ENCODE measurements at places on chromosomes 12 and 14.

DNA sequence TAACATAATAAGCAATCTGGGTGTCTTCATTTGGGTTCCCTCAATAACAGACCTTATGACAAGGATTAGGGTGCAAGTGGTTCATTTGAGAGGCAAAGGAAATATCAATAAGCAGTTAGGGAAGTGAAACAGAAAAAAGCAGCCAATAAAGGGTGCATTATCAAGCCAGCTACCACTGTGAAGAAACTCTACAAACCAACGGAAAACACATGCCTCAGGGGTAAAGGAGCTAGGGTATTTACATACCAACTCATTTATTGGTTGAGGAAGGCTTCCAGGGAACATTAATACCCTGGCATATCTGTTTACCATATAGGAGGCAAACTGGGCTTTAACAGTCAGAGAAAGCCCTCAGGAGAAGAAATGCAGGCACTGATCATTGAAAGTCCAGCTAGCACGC lies 22.7 kb upstream of the IFNG-AS1 start:
- no peak overlapping the region for H3K4me3 ChIP-seq
- H3K27me3 ChIP-seq = no peaks in the 10 kb centered on the region
- no peaks in the 10 kb centered on the region for H3K36me3 ChIP-seq
- no peak overlapping the region for H3K27ac ChIP-seq
- DNase-seq = no peak
- H3K4me1 ChIP-seq = no peaks in the 10 kb centered on the region

DNA sequence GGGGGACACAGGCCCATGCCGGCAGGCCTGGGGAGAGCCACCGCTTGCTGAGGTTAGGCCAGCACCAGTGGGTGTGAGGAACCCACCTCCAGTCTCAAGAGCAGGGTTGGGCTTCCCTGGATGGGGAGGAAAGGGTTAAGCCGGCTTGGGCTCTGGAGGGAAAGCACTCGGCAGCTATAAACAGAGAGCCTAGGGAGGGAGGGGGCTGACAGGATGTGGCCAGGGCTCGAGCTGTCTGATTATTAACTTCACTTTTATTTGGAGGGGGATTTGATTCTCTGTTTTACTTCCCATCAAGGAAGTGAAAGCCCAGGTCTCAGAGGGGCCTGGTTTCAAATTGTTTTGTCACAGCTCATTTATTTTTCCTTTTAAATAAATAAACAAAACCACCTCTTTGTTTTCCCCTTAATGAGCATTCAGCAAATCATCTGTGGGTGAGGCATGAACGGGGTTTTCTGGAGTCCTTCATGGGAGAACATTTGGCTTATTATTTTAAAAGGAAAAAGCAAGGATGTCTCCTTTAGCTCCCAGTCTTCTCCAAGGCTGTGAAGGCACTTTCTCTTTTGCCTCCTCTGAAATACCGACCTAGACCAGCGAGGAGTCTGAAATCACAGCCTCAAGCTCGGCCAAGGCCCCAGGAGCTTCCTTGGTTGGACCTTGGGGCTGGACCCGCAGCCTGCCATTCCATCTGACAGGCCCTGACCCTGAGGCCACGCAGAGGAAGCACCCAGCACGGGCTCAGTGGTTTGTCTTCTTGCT lies 21.9 kb upstream of the ZFP36L1 start:
- DNase-seq = peak; percentile 85

GRCh38 chr12:113852695-113853490 lies 113.2 kb downstream of the RBM19 start:
- H3K27ac ChIP-seq = no peak overlapping the region
- no peaks in the 10 kb centered on the region for H3K4me1 ChIP-seq
- no peak for DNase-seq
- no peaks in the 10 kb centered on the region for H3K27me3 ChIP-seq
- no peak overlapping the region for H3K4me3 ChIP-seq
- no peaks in the 10 kb centered on the region for H3K36me3 ChIP-seq

DNA sequence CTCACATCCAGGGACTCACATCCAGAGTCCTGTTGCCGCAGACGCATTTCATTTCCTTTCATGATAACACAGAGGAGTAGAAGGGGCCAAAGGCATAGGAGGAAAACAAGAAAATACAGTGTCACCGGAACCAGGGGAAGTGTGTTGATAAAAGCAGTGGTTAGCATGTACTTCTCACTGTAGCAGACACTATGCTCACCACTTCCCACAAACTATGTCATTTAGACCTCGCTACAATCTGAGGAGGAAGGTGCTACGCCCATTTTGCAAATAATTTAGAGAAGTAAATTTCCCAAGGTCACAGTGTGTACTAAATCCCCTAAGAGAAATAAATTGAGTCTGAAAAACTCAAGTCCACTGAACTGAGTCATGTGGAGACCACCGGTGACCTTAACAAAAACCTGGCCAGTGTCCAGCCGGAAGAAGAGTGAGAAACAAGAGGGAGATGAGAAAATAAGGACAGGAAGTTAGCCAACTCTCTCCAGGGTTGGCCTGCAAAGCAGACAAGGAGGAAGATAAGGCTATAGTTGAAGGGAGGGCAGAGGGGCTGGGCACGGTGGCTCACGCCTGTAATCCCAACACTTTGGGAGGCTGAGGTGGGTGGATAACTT lies 25.8 kb upstream of the TMCC3 start:
- H3K4me1 ChIP-seq = peaks cover 49% of the 10 kb centered on the region
- no peak for DNase-seq
- no peaks in the 10 kb centered on the region for H3K36me3 ChIP-seq
- no peaks in the 10 kb centered on the region for H3K27me3 ChIP-seq

DNA sequence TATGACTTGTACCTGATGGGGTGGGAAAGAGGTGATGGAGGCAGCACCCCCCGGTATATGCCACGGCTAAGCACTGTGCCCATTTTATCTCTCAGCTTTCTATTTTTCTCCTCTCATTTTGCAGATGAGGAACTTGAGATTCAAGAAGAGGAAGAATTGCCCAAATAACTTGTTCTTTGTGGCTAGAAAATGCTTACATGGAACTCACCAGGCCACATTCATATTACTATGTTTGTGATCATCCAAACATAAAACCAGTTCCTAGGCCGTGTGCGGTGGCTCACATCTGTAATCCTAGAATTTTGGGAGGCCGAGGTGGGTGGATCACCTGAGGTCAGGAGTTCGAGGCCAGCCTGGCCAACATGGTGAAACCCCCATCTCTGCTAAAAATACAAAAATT lies 14.5 kb upstream of the PSMD9 start:
- no peaks in the 10 kb centered on the region for H3K36me3 ChIP-seq
- no peak for DNase-seq

DNA sequence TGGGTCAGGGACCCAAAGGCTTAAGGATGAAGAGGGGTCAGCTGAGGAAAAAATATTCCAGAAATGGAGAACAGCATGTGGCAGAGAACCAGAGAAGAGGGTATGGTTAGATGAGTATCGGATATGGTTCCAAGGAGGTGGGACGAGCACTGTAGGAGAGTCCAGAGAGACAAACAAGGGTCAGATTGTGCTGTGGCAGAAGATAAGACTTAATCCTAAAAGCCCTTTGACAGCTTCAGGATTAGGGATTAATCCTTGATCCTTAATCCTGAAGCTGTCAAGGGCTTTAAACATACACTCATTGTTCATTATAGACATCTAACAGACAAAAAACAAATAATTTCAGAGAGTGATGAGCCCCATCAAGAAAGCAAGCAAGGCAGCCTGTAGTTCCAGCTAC lies 124.0 kb downstream of the SPTSSA start:
- H3K36me3 ChIP-seq = no peaks in the 10 kb centered on the region
- H3K27me3 ChIP-seq = no peaks in the 10 kb centered on the region
- H3K4me3 ChIP-seq = no peak overlapping the region
- no peak overlapping the region for H3K27ac ChIP-seq

- no peak for DNase-seq
- no peaks in the 10 kb centered on the region for H3K4me1 ChIP-seq
Observed at GRCh38 chr14:61517911-61518384, 177.4 kb upstream of the HIF1A start.

- H3K36me3 ChIP-seq = no peaks in the 10 kb centered on the region
- DNase-seq = no peak
- no peak overlapping the region for H3K27ac ChIP-seq
- H3K27me3 ChIP-seq = peaks cover 4% of the 10 kb centered on the region
- H3K4me1 ChIP-seq = peaks cover 7% of the 10 kb centered on the region
Observed at GRCh38 chr12:5035618-5036017, 8.1 kb upstream of the KCNA5 start.

- H3K36me3 ChIP-seq = no peaks in the 10 kb centered on the region
- H3K27me3 ChIP-seq = no peaks in the 10 kb centered on the region
- no peak for DNase-seq
- H3K4me1 ChIP-seq = peaks cover 49% of the 10 kb centered on the region
- H3K27ac ChIP-seq = no peak overlapping the region
- no peak overlapping the region for H3K4me3 ChIP-seq
Observed at GRCh38 chr12:11747969-11748368, 98.5 kb downstream of the ETV6 start.

- H3K27me3 ChIP-seq = no peaks in the 10 kb centered on the region
- H3K27ac ChIP-seq = no peak overlapping the region
- no peaks in the 10 kb centered on the region for H3K4me1 ChIP-seq
- H3K4me3 ChIP-seq = no peak overlapping the region
- H3K36me3 ChIP-seq = no peaks in the 10 kb centered on the region
Observed at GRCh38 chr12:80041071-80041470, 58.3 kb upstream of the OTOGL start.

DNA sequence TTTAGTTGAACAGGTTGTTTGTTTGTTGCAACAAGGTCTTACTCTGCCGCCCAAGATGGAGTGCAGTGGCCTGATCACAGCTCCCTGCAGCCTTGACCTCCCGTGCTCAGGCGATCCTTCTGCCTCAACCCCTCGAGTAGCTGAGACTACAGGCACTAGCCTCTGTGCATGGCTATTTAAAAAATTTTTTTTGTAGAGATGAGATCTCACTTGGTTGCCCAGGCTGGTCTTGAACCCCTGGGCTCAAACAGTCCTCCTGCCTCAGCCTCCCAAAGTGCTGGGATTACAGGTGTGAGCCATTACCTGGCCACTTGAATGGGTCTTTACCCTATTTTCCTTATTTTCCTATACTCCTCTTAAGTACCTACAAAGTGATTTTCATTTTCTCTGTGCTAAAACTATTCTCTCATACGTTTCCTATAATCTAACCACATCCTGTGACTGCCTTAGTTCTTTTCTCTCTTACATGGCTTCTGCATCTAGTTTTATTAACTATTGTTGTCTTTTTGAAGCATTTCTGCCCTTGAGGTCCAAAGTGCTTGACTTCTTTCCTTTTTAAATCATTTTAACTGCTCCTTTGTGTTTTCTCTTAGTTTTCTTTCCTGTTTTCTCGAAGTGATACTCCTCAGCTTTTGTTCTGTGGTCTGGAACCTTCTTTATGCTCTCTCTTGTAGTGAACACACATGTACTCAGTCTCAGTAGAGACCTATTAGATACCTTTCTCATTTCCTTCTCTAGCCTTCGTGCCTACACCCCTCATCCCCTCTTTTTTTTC lies 14.1 kb downstream of the GPX2 start:
- H3K27ac ChIP-seq = peak overlapping the region; percentile 60
- H3K36me3 ChIP-seq = peaks cover 37% of the 10 kb centered on the region
- no peak for DNase-seq
- no peaks in the 10 kb centered on the region for H3K4me1 ChIP-seq

DNA sequence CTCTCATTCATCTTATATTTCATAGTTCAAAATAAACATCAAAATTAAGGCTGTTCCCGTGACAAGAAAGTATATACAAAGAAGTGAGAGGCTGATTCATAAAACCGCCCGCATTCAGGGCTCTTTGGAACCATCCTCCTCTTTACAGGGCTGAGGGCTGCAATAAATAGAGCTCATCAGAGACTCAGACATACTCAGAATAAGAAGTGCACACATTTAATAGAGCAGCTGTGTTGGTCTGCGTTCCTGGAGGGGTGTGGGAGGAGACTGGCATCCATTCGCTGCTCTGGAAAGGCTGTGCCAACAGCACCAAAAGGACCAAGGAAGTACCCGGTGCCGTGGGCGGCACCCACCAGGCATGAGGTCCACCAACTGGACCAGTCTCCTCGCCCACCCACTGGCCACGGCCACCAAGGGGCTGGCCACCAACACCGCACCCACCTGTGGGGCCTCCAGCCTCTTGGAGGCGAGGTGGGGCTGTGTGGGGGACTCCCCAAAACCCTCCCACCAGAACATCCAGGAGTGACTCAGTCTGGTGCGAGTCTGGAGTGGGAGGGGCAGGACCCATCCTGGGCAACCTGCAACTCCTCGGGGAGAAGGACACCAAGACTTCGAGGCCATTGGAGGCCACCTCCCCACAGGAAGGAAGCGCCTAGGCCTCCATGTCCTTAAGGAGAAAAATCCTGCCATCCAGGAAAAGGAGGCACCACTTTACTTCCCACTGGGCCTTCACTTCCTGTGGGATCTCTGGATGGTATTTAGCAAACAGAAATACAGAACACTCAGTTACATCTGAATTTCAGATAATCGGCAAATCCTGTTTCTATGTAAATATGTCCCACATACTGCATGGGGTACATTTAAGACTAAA lies 32.7 kb downstream of the VCPKMT start:
- no peak overlapping the region for H3K27ac ChIP-seq
- no peaks in the 10 kb centered on the region for H3K27me3 ChIP-seq
- no peak overlapping the region for H3K4me3 ChIP-seq
- DNase-seq = no peak

DNA sequence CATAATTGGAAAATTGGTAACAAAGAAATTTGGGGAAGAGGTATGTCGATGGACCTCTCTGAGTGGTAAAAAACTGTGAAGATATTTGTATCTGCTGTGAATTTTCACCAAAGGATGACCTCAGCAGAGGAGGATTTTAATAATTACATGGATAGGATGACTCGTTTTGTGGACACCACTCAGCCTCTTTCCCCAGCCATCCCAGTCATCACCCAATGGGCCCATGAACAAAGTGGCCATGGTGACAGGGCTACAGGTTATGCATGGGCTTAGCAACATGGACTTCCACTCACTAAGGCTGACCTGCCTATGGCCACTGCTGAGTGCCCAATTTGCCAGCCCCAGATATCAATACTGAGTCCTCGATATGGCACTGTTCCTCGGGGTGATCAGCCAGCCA lies 577.5 kb upstream of the FBXO33 start:
- no peaks in the 10 kb centered on the region for H3K27me3 ChIP-seq
- H3K4me1 ChIP-seq = no peaks in the 10 kb centered on the region

DNA sequence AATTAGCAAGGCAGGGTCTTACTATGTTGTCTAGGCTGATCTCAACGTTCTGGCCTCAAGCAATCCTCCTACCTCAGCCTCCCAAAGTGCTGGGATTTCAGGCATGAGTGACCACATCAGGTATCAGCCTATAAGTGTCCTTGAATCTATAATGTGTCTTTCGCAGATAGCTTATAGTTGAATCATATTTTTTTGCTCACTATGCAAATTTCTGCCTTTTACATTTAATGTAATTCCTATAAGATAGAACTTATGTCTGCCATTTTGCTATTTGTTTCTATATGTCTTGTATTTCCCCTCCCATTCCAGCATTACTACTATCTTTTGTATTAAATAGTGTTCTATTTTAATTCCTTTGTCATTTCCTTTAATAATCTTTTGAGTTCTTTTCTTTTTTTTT lies 10.5 kb upstream of the ATF7 start:
- no peak overlapping the region for H3K4me3 ChIP-seq
- no peaks in the 10 kb centered on the region for H3K27me3 ChIP-seq
- no peaks in the 10 kb centered on the region for H3K36me3 ChIP-seq
- no peaks in the 10 kb centered on the region for H3K4me1 ChIP-seq

GRCh38 chr12:115752913-115753726 lies 524.4 kb downstream of the MED13L start:
- H3K27me3 ChIP-seq = no peaks in the 10 kb centered on the region
- peak; percentile 75 for DNase-seq
- no peak overlapping the region for H3K27ac ChIP-seq
- no peak overlapping the region for H3K4me3 ChIP-seq

- no peak overlapping the region for H3K27ac ChIP-seq
- no peaks in the 10 kb centered on the region for H3K4me1 ChIP-seq
- DNase-seq = no peak
- no peak overlapping the region for H3K4me3 ChIP-seq
- H3K36me3 ChIP-seq = no peaks in the 10 kb centered on the region
Observed at GRCh38 chr12:98126637-98127335, 388.6 kb upstream of the TMPO start.

All from GM23338 (cell line).